ENCODE measurements at places on chromosomes 12 and 14. TPM values are rescaled to one million over a fixed set of nuclear protein-coding genes. Genes with fewer than 3 reads are reported as not detected.
A peak's percentile ranks its signal among the peaks of the same experiment; 100 is the strongest.

GRIN2B gene
- not detected for total RNA-seq

EIF2B1 gene
- total RNA-seq = 36.3 TPM

IQSEC3 gene
- not detected for total RNA-seq

DCN gene
- 1.4 TPM for total RNA-seq

SPX gene
- not detected for total RNA-seq

DNA sequence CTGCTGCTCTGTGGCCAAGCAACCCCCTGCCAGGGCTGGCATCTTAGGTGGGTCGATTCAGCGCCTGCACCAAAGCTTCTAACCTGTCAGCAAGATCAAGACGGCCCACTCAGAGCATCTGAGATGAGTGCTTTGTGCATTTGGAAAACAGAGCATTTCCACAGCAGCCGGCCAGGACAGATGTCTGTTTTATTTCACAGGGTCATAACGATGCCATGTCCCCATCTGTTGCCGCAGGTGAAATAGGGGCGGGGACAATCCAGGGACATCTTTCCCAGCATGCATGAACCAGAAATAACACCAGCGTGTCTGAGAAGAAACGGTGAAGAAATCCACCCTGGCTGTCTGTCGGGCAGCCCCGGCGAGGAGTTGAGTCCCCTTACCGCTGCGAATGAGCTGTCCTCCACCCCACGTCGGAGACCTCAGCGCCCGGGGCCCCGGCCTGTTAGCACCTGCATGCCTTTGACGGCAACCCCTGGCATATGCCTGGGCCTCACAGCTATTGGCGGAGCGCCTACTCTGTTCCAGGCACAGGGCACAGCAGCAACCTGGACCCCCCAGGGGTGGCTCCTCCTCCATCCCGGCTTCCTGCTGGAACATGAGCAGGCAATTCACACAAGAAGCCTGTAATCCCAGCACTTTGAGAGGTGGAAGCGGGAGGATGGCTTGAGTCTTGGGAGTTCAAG lies 30.6 kb upstream of the ULK1 start:
- no peak for DNase-seq

DNA sequence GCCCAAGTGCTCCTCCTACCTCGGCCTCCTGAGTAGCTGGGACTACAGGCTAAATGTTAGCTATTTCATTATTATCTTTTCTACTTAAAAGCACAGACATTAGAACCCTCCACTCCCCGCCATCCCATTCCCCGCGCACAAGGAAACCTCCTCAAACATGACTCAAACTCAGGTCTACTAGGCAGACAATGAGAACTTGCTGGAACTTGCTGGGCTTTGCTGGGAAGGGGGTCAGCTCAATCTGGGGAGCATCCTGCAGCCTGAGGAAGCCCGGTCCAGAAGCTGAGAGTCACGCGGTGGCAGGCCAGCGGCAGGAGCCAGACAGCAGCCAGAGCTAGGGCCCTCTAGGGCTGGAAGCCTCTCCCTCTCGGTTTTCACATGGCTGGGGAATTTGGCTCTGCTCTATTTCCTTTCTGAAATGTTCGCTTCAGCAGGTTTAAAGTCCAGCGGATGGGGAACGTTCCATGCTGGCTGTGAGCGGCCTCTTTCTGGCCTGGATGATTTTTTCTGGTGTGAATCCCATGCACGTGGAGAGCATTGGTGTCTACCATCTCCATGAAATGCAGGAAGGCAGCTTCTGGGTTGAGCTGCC lies 68.5 kb downstream of the SLC6A12 start:
- DNase-seq = no peak

DNA sequence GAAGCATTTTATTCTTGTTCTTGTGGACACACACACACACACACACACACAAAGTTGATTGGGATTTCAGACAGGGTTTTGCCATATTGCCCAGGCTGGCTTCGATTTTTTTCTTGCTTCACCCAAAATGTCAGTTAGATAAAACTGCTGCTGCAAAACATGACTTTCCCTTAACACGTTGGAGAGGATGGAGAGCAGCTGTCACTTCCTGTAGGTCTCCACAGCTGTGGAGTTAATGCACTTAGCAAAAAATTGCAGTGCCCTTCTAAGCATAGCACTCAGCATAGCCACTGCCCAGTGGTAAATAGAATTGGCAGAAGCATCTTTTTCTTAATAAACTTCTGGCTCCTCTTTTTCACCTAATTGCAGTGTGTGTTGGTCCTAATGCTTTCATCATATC lies 54.5 kb downstream of the PDZRN4 start:
- no peak for DNase-seq

DNA sequence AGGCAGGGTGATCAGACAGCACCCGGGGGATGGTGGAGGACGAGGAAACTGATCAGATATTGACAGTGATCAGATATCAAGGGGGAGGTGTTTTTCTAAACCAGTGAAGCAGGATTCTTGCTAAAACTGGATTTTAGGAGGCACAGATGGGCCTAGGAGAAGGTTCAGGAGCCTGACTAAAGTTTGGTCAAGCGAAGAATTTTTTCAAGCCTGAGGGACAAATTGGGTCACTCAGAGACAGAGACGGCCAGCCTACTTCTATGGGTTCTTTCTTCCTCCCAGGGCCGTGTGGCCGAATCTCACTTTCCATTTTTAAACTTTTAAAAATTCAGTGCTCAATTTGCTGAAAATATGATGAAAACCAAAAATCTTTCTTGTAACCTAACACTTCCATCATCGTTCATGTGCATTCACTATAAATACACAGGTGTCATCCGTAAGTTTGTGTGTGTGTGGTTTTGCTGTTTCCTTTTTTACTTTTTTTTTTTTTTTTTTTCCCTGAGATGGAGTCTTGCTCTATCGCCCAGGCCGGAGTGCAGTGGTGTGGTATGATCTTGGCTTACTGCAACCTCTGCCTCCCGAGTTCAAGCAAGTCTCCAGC lies 68.5 kb downstream of the RIN3 start:
- DNase-seq = no peak

- peak; percentile 47 for DNase-seq
Measured at GRCh38 chr12:32312049-32312670, 87.2 kb upstream of the FGD4 start.

DNA sequence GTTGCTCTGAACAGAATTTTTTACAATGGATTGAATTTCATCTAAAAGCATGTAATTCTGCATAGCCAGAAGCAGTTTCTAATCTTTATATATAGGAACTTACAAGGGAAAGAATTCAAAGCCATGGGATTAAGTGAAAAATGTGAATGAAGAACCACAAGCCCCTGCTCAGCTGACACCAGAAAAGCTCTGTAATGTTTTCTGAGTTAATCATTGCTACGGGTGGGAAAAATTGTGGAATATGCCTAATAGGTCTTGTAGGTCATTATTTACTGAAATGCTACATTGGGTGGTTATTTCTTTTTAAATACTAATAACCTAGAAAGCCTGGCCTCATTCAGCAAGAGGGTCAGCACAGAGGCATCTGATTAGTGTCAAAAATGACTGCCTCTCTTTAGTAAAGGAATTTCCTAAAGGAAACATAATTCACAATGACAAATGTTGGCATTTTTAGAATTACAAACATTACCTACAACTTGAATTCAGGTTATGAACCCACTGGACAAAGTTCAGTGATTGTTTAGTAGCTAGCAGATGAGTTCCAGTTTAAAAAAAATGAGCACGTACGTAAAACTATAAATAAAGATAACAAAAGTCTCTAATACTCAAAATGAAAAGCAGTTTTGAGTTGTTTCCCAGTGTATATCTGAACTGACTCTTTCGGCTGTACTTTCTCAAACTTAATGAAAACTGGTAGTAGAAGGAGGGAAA lies 75.3 kb downstream of the BMP4 start:
- peak; percentile 59 for DNase-seq

DNA sequence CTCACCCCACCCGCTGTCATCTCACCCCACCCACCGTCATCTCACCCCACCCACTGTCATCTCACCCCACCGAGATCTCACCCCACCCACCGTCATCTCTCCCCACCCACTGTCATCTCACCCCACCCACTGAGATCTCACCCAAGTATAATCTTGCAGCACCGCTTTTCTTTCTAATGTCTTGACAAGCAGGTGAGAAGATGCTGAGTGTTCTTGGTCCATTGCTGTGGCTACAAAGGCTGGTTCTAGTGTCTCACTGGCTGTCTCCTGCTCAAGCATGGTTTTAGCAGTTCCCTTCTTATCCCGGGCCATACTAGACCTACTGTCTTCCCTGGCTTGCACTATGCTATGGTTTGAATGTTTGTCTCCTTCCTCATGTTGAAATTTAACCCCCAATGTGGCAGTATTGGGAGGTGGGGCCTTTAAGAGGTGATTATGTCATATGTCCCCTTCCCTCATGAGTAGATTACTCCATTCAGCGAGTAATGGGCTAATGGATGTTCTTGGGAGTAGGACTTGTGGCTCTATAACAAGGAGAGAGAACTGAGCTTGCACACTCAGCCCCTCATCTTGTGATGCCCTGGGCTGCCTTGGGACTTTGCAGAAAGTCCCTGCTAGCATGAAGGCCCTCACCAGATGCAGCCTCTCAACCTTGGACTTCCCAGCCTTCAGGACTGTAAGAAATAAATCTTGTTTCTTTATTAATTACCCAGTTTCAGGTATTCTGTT lies 47.7 kb upstream of the PPP2R5C start:
- DNase-seq = no peak

GRCh38 chr14:69999261-69999674 lies 120.1 kb downstream of the SMOC1 start:
- peak; percentile 55 for DNase-seq

GRCh38 chr12:20132818-20133217 lies 235.5 kb upstream of the PDE3A start:
- no peak for DNase-seq

GRCh38 chr12:123242116-123242904 lies 9.1 kb downstream of the MTRFR start:
- DNase-seq = no peak

GRCh38 chr12:3375326-3375725 lies 115.7 kb upstream of the PRMT8 start:
- DNase-seq = no peak

DNA sequence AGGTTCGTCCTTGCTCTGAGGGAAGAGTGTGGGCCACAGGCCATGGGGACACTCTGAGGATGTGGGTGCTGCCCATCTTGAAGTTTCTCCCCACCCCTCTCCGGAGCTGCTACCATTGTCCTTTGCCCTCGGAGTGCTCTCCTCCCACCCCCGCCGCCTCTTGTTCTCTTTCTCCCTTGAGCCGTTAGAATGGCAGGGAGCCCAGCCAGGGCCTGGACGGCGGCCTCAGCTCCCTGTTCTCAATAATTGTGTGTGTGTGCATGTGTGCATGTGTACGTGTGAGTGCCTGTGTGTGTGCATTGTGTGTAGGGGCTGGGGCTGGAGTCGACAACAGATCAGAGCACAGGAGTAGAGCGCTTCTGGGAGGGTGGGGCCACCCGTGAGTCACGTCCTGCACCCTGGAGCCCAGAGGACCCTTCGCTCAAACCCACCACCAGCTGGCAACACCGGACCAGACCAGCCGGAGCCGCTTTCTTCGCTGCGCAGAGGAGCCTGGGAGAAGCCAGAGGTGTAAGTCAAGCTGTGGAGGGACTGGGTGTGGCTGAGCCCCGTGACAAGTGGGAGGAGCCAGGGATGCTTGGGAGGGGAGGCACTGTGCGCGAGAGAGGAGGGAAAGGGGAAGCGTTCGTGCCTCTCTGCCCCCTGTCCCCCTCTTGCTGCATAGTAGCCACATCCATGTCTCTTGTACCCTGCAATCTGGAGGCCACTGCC lies 25.9 kb upstream of the KCNA5 start:
- no peak for DNase-seq

GRCh38 chr12:131260251-131260905 lies 306.7 kb downstream of the ADGRD1 start:
- DNase-seq = no peak

DNA sequence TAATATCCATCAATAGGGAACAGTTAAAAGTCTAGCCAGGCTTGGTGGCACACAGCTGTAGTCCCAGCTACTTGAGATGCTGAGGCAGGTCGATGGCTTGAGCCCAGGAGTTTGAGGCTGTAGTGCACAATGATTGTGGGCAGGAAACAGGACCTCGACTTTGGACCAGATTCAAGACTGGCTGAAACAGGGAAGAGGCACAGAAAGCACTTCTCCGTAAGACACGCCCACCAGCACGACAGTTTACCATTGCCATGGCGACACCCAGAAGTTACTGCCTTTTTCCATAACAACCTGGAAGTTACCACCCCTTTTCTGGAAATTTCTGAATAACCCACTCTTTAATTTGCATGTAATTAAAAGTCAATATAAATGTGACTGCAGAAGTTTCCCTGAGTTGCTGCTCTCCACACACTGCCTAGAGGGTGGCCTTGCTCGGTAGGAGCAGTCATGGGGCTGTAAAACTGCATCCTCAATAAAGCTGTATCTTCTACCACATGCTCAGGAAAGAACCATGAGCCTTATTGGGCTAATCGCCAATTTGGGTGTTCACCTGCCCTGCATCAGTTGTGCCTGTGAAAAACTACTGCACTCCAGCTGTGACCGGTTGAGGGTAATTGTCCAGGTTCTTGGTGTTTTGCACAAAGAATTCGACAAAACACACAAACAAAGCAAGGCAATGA lies 4.6 kb upstream of the LRRC23 start:
- DNase-seq = peak; percentile 51

- no peak for DNase-seq
Measured at GRCh38 chr12:91074154-91074709, 16.4 kb upstream of the KERA start.

DNA sequence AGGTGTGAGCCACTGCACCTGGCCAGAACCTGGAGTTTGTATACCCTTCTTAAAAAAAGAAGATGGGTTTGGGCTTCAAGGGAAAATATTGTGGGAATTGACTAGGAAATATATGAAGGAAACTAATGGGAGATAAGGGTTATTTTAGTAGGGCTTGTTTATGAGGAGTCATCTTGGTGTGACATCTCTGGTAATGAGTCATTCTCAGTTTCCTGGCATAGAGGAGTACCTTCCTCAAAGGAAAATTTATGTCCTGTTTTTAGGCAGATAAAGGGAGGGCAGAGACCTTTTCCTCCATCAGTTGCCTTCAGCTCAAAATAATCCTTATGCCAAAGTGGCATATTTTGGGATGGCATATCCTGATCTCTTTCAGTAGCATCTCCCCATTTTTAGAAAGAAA lies 30.6 kb upstream of the NFKBIA start:
- no peak for DNase-seq

- DNase-seq = no peak
Measured at GRCh38 chr12:56785141-56785865, 22.2 kb downstream of the HSD17B6 start.

DNA sequence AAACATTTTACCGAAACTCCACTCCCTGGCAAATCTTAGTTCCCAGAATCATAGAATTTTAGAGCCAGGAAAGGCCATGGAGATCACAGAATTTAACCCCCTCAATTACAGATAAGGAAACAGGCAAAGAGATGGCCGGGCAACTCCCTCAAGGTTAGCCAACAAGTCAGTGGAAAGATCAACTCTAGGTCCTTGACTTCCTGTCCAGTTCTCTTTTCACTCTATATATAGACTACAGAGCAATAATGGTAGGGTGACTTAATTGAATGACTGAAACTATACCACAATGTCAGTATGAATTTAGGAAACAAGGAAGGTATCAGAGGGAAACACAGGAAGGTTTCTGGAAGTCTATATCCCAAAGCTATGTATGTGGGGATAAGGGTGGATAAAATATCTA lies 11.6 kb downstream of the OXA1L start:
- no peak for DNase-seq

DNA sequence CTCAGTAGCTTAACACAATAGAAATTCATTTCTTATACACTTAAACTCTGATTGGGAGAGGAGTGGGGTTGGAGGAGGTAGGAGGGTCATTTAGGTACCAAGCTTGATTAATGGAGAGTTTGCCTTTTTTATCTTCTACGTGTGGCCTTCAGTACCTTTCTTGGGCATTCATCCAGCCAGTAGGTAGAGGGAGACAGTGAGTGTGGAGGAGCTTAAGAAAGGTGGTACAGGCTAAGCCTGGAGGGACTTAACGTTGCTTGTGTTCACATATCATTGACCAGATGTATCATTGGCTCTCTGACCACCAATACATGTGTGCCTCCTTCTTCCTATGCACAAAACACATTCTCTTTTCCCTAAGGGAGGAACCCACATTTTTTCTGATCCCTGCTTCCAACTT lies 232.9 kb upstream of the CRY1 start:
- DNase-seq = no peak
